ENCODE measurements at places on chromosomes 2 and 18. TPM values are rescaled to one million over a fixed set of nuclear protein-coding genes. Genes with fewer than 3 reads are reported as not detected.

UGT1A4 gene
- not detected for total RNA-seq

SMCHD1 gene
- 40.9 TPM for total RNA-seq

MC4R gene
- not detected for total RNA-seq

CCDC121 gene
- 5.9 TPM for total RNA-seq

NCKAP5 gene
- total RNA-seq, result 0.10 TPM

SLC9A4 gene
- total RNA-seq, result not detected

ZCCHC2 gene
- 18.2 TPM for total RNA-seq

ATL2 gene
- 78.7 TPM for total RNA-seq

- no peak for DNase-seq
These were observed 63.4 kb downstream of the COL6A3 start for GRCh38 chr2:237350597-237350996.

DNA sequence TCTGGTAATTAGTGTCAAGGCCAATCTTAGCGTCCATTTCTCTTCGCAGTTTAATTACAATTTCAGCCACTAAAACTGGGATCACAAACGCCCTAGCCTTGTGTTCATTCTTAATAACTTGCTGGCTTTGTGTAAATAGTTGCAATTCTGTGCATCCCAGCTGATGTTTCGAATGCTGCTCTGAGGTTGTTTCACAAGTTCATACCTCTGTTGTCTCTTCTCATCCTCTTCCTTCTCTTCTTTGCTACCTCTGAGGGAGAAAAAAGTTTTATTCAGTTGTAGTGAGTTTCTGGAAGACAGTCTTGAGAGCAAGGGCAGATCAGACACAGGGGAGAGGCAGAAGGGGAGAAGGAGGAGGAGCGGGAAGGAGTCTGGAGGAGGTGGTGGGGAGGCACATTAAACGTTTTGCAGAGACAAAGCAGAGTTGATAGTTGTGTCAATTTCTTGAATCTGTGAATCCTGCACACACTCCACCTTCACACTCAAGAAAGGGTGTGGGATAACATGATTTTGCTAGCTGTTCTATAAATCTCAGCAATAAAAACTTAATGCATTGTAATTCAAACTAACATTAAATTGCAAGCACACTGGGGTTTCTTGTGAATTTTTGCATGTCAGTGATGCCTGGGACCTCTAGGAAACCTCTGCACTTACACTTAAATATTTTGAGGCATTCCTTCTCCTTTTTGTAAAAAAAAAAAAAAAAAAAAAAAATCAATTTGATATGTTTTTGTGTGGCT is 6.8 kb downstream of the MEIS1 start:
- DNase-seq, result no peak

- DNase-seq, result no peak
These were observed 660.1 kb upstream of the RAB6C start for GRCh38 chr2:129319422-129319717.

DNA sequence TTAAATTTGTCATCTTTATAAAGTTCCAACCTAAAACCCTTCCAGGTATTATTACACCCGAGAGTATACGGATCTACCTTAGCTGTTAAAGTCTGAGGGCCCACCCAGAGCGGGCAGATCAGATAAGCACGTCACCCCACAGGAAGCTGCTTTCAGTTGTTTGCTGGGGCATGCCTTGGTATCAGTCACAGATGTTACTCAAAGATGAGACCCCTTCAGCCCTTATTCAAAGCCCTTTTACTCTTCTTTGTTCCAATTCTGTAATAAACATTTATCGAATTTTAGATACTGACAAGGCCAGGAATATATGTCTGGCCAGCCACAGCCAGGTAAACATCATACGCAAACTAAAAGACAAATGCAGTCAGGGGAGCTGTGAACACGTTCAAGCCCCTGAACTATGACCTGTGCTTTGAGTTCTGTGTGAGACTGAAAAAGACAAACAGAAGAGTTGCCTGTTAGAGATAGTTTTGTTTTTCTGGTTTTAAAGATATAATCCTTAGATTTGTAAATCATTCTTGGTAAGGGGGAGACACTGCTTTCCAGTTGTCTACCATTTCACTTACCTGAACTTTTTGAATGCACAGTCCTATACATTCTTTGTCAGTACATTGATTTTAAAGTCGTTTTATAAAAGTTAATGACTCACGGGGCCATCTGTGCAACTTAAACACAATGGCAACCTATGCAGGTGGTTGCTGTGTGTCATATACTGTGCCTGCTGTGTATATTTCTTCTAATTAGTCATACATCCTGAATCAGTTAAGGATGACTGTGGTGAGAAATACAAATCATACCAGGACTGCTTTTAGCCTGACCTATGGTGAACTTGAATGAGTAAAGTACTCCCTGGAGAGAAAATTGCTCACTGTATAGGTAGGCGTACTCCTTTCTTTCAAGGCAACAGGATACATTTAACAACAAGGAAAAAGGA is 100.5 kb upstream of the ITPRID2 start:
- peak; percentile 95 for DNase-seq

DNA sequence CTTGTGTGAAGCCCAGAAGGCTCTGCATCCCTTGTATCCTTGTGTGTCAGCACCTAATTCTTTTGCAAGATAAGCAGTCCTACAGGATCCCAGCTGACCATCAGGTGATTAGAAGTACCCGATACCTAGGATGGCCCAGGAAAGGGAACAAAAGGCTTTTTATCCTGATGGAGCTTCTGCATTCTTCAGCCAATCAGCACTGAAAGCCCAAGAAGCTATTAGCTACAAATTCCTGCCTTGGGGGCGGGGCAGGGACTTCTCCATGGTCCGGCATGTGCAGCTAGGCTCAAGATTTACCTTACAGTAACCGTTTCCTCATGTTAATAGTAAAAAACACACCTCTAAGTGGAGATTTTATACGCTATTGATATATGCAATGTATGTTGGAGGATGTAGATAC is 264.6 kb upstream of the THUMPD2 start:
- no peak for DNase-seq
